ENCODE measurements at places on chromosomes 5 and 9. TPM values are rescaled to one million over a fixed set of nuclear protein-coding genes. Genes with fewer than 3 reads are reported as not detected.

Gene FBP1
- not detected for total RNA-seq

Gene EGFL7
- total RNA-seq = 1.6 TPM

Gene CNTNAP3B
- total RNA-seq = 0.78 TPM

Gene PCDHGA5
- 1.8 TPM for total RNA-seq

Data from RPMI7951 (cell line).